PC-3 (cell line): ENCODE measurements at places on chromosomes 7 and 10. TPM values are rescaled to one million over a fixed set of nuclear protein-coding genes. Genes with fewer than 3 reads are reported as not detected.

SDHAF3 gene
- total RNA-seq: 9.5 and 19.9 TPM in 2 replicates

LSM5 gene
- total RNA-seq: 24.8 and 38.9 TPM in 2 replicates

RARRES2 gene
- 1.6 TPM in 1 of 2 replicates, not detected in the other for total RNA-seq

- H3K27ac ChIP-seq: no peak overlapping the region
- DNase-seq: peak; percentile 40
- no peaks in the 10 kb centered on the region for H3K36me3 ChIP-seq
These were observed 6.1 kb upstream of the GRK5 start for GRCh38 chr10:119201233-119201632.

ENTPD1 gene
- total RNA-seq: not detected in 2 replicates

PALD1 gene
- total RNA-seq: 0.46 and 0.80 TPM in 2 replicates

GRCh38 chr7:70545214-70545613 lies 586.7 kb upstream of the GALNT17 start:
- H3K36me3 ChIP-seq: no peaks in the 10 kb centered on the region
- no peak for DNase-seq
- no peaks in the 10 kb centered on the region for H3K27me3 ChIP-seq
- H3K27ac ChIP-seq: no peak overlapping the region

DNA sequence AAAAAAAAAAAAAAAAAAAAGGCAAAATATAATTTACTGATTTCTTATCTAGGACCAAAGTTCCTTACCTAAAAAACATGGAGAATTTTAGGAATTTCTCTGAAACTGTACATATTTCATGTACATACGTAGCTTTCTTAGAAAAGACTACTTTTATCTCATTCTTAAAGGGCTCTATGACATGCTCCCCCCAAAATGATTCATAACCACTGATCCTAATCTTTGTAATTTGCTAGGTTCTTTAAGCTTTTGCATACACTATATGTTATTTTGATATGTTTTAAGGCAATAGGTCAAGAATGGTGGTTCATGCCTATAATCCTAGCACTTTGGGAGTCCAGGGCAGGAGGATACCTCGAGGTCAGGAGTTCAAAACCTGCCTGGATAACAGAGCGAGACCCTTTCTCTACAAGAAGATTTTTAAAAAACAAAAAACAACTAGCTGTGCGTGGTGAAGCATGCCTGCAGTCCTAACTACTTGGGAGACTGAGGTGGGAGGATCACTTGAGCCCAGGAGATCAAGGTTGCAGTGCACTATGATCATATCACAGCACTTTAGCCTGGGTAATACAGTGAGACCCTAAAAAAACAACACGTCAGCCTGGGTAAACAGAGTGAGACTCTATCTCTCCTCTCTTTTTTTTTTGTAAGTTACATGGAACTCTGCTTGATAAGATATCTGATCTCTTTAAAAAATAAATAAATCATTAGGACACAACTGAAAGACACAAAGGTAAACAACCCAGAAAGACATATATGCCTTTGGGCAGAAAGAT lies 54.8 kb downstream of the ATAD1 start:
- no peak for DNase-seq
- no peak overlapping the region for H3K4me3 ChIP-seq
- H3K27ac ChIP-seq: no peak overlapping the region
- peaks cover 19% of the 10 kb centered on the region for H3K4me1 ChIP-seq

NYAP1 gene
- 1.2 and 1.9 TPM in 2 replicates for total RNA-seq
